EL (cell line): ENCODE measurements at places on chromosomes 11 and 22.

- DNase-seq: no peak
These were observed 63.5 kb downstream of the ATM start for GRCh38 chr11:108286370-108286769.

DNA sequence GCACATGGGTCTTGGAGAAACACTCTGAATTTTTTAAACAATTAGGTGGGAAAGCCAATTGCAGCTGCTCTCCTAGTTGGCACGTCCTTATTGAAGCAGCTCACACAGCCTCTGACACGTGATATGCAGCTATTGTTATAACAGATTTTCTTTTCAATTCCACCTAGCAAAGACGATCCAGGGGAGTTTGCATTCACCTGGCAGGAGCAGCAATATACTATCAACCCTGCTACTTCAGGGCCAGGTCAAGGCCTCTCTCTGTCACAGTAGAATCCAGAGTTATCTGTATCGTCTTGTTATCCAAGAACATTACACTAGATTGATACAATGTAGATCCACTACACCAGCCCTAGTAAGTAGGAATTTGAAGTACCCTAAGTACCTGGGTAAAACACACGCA is 8.3 kb downstream of the KRTAP5-11 start:
- no peak for DNase-seq

- DNase-seq: no peak
These were observed 136.0 kb downstream of the CACNA1I start for GRCh38 chr22:39706376-39707140.

GRCh38 chr11:114472661-114473060 is 33.4 kb downstream of the REXO2 start:
- no peak for DNase-seq

GRCh38 chr11:110272919-110273318 is 23.5 kb downstream of the RDX start:
- DNase-seq: no peak

DNA sequence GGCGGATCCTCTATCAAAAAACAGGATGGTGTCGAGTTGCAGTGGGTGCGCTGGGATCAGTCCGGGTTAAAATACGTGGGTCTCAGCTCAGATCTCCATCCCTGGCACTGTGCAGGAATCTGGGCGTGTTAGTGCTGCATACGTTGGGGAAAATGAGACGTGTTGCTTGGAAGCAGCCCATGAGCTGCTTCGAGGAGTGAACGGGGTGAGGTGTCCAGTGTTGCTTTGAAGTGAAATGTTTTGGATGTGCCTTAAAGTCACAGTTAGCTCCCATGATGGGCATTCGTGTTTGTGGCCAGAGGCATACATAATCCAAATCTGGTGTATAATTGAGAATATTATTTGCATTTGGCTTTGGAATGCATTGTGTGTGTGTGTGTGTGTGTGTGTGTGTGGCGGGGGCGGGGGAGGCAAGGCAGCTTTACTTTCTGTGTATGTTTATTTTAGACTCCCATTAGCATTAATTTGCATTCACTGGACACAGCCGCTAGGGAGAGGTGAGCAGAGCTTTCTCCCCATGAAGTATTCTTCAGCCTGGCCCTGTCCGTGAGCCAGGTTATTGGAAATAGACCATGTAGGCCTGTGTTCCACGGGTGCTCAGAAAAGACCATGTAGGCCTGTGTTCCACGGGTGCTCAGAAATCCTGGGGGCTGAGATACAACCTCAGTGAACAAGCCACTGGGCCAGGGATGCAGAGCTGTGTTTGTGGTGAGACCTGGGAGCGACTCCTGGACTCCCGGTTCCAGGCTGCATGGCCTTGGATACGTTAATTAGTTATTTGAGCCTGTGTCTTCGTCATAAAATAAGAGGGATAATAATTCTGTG is 134.6 kb downstream of the ST3GAL4 start:
- DNase-seq: no peak

GRCh38 chr22:26429458-26430286 is 612 bp downstream of the ASPHD2 start:
- DNase-seq: no peak

- DNase-seq: no peak
These were observed 5.2 kb upstream of the RASSF10 start for GRCh38 chr11:13003736-13004493.

- DNase-seq: no peak
These were observed 14.7 kb downstream of the DPP3 start for GRCh38 chr11:66494935-66495334.

- DNase-seq: no peak
These were observed 19.5 kb downstream of the ELF5 start for GRCh38 chr11:34493926-34494595.

GRCh38 chr11:108694846-108695245 is 30.0 kb downstream of the DDX10 start:
- peak; percentile 32 for DNase-seq

DNA sequence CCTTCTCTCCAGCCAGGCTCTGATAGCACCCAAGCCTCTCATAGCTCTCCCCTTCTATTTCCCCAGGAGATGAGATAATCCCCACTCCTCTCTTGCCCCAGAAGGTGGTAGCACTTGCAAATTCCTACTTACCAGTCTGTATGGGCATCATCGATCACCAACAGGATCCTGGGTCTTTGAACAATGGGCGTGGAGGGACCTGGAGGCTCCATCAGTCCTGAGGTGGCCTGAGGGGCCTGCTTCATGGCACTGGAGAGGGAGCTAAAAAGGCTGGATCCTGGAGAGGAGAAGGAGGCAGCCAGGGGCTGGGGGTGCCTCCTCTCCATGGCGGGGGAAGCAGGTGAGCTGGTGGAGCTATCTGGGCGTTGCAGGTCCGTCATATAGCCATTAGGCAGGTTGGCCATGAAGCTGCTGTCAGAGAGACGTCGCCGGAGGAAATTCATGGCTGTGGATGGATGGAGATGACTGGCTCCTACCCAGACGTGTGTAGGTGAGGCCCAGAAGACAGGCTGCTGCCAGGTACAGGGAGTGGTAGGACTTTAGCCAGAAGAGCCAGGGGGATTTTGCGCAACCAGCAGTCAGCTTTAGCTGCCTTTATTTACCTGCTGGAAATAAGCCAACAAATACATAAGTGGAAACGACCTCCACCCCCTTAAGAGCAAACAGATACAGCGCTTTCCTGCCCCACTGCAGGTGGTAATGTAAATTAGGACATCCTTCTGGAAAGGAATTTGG is 51.8 kb downstream of the SYN3 start:
- no peak for DNase-seq

DNA sequence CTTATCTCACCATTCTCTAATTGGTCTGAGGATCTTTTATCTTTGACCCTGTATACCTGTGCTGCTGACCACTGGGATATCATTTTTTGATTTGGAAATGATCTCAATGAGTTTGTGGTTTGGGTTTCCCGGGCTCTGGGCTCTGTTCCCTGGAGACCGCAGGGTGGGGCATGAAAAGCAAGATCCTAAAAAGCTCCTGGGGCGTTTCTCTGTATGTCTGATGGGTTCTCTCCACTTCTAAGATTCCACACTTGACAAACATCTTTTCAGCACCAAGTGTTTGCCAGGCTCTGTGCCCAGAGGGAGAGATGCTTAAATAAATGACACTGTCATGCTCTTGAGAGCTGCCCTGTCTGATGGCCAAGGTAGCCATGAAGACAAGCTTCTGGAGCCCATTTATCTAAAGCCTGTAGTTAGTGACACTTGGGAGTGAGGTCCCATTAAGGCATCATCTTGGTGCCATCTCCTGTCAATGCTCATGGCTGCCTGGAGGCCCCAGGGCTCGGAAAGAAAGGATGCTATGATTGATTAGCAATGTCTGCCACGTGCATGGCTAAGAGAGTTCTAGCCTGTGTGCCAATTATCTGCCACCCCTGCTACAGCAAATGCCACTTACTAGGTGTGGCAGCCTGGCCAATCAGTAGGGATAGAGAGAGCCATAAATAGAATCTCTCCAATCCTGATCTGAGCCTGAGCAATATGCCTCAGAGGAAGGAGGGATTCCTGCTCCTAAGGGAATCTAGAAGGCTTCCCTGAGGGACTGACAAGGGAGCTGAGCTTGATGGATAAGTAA is 531.6 kb downstream of the MN1 start:
- DNase-seq: no peak

DNA sequence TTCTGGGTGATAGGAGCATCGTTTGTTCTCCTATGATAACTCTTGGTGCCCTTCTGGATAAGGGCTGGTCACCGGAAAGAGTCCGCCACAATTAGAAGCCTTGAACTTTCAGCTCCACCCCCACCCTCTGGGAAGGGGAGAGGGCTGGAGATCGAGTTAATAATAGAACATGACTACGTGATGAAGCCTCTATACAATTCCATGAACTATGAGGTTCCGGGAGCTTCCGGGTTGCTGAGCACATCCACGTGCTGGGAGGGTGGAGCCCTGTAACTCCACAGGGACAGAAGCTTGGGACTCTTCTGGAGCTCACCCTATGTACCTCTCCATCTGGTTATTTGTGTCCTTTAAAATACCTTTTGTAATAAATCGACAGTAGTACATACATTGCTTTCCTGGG is 40.3 kb downstream of the ARHGAP42 start:
- no peak for DNase-seq

DNA sequence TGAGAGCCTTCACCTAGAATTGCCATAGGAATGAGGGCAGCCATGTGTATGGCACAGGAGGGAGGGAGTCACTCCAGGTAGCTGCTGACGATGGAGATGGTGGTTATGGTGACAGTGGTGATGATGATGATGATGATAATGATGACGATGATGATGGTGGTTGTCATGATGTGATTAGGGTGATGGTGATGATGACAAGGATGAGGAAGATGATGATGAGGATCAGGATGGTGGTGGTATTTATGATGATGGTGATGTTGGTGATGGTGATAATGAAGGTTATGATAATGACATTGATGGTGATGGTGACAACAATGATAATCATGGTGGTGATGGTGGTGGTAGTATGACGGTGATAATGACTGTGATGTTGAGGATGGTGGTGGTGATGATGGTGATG is 1130.5 kb downstream of the BRD1 start:
- no peak for DNase-seq

DNA sequence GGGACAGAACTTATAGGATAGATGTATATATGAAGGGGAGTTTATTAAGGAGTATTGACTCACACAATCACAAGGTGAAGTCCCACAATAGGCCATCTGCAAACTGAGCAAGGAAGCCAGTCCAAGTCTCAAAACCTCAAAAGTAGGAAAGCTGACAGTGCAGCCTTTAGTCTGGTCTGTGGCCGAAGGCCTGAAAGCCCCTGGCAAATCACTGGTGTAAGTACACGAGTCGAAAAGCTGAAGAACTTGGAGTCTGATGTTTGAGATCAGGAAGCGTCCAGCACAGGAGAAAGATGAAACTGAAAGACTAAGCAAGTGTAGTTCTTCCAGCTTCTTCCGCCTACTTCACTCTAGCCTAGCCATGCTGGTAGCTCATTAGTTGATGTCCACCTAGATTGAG is 799.6 kb upstream of the ARHGAP42 start:
- no peak for DNase-seq

DNA sequence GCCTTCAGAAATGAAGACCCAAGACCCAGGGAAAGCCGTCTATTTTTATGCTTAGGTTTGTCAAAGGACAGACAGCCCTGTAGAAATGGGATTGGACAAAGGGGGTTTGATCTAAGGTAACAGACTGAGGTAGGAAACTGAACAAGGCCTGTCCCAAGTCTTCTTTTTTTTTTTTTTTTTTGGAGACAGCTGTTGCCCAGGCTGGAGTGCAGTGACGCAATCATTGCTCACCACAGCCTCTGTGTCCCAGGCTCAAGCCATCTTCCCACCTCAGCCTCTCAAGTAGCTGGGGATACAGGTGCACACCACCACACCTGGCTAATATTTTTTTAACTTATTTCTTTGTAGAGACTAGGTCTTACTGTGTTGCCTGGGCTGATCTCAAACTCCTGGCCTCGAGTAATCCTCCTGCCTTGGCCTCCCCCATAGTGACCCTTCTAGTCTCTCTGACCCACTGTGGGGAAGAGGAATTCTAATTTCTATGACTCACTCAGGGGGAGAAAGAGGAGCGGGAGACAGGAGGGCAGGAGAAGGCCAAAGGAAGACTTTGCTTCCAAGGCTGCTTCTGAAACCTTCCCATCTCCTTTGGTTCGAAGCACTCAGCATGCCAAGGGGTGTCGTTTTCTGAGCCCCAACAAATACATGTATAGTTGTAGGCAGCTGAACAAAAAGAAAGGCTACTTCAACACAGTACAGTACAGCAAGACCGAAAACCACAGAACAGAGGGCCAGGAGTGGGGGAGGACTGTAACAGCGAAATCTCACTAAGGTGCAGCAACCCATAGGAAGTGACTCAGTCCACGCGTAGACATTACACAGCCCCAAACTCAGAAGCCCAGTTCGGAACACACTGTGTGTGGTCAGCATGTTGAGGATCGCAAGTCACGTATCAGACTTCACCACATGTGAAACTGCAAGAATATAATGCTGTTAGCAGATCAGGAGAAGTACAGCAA is 872 bp downstream of the TMA7B start:
- peak; percentile 95 for DNase-seq

DNA sequence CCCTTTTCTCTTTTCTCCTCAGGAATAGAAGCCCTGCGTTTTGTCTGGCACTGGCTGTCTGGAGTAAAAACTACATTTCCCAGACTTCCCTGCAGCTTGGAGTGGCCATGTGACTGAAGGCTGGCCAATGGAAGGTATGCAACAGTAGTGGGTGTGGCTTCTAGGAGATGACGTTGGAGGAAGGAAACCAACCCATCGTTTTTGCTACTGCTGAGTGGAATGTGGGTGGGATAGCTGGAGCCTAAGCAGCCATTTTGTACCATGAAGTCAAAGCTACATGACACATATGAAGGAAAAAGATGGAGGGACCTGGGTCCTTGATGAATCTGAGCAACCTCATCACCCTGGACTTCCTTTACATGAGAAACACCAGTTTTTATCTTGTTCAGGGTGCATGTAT is 19.6 kb downstream of the FGF3 start:
- peak; percentile 45 for DNase-seq

DNA sequence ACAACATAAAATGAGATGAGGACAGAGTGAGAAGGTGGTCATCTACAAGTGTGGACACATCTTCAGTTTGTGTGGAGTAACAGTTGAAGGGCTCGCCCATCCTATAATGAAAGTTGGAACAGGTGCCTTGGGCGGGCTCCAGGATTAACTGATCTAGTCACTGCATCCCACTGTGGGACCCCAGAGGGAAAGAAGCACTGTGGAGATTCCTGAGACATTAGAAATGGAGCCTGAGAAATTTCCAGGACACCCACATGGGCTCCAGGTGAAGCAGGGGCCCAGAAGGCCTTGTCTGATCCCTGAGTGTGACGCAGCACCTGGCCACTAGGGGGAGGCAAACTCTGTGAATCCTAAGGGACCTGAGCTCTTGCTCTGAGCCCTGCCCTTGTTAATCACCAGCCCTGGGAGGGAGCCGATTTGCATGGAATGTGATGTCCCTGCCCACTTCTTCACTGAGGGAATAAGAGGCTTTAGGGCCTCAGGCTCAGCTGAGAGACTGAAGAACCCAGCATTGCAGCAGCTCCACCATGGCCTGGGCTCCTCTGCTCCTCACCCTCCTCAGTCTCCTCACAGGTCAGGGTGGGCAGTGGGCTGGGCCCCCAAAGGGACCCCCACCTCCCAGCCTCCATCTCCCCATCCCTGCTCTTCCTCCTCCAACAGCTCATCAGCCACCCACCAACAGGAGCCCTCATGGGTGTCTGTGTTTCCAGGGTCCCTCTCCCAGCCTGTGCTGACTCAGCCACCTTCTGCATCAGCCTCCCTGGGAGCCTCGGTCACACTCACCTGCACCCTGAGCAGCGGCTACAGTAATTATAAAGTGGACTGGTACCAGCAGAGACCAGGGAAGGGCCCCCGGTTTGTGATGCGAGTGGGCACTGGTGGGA is 98.4 kb downstream of the VPREB1 start:
- DNase-seq: peak; percentile 23

GRCh38 chr22:17943533-17944249 is 80.7 kb downstream of the MICAL3 start:
- DNase-seq: no peak

GRCh38 chr11:19121646-19122045 is 4.7 kb downstream of the ZDHHC13 start:
- DNase-seq: peak; percentile 29
